DMS79 (cell line): ENCODE measurements at places on chromosomes 4 and X.

DNA sequence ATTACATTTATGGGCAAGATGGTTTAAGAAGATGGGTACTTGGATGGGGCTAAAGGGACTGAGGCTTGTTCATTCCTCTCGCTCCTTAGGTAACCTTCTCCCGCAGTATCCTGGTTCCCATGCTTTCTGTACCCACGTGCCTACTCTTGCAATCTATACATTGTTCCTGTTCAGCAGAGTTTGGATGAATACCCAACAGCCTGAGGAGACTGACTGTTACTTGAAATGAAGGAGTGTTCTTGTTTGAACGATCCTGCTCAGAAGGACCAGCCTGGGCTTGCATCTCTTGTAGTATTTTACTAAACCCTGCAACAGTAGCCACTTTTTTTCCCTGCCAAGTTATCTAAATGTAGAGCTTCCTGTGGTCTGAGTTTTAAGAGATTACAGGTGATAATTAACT lies 33.7 kb upstream of the ADH6 start:
- no peak for DNase-seq

DNA sequence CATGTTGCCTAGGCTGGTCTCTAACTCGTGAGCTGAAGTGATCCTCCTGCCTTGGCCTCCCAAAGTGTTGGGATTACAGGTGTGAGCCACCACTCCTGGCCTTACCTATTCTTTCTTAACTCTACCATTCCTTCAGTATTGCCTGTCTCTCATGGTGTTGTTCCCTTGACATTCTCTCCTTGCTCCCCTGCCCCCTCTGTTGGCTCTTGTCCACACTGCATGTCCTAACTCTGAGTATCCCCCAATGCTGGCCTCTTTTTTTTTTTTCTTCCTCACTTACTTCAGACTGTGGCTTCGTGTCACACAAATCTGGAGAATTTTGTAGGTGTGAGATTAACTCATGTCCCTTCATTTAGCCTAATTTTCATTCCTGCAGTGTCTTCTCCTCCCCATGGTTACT lies 22.9 kb upstream of the FRMPD4 start:
- DNase-seq = no peak

GRCh38 chrX:37904833-37905232 lies 57.5 kb upstream of the DYNLT3 start:
- no peak for DNase-seq

GRCh38 chrX:130680164-130681035 lies 222.6 kb downstream of the ENOX2 start:
- DNase-seq = no peak

DNA sequence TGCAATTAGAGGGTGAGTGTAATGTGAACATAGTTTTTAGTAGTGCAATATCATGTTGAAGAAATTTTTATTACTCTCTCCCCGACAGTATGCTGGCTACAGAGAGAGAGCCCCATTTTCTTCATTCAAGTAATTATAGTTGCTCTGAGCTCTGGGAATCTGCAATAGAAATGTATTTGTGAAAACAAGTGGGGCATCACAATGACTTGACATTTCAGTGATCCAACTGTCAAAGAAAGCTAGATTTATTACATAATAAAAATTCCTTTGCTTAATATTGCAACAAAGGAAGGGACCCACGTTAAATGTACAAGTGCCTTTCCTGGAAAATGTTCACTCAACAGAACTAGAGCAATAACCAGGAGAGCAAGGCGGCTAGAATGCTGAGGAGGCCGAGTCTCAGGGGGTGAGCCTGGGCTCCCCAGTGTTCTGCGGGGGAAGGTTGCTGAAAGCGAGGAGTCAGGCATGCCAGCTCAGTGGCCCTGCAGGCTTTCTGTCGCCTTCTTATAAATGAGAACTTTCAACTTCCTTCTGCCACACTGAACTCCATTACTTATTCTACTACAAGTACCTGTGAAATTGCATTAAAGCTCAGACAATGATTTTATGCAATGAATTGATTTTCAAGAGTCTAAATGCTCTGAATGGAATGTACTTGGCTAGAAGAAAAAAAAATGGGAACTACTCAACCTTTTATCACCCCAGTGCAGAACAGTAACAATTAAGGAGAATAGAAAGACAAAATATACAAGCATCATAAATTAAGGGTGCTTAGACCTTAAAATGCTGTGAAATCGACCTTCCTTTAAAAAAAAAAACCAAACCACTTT lies 476.4 kb downstream of the AFF2 start:
- DNase-seq = no peak

DNA sequence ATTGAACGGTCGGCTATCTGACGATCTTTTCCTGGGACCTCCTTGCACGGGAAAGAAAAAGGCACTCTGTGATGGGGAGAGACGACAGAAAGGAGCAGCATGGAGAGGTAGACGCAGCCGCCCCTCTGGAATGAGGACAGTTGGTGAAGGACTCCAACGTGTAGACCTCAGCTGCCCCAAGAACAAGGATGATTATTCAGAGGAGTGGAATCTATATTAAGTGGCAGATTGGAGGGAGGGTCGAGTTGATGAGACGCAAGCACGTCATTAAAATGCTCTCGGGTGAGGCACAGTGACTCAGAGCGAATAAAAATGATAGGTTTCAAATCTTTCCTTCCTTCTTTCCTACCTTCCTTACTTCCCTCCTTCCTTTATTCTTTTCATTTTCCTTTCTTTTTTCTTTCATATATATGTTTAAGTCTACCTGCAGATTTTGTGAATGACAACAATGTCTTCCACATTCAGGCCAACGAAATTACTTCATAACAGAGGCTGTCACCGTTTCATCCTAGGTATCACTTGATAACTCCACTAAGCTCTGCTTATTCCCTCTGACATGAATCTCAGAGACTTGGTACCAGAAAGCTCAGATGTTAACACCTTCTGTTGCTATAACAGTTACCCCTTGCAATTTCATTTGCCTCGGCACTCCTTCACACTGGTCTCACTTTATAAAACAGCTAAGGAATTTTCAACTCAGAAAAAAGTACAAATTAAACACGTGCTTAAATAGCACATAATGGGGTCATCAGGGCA lies 110.0 kb upstream of the PPARGC1A start:
- DNase-seq = no peak
